Activated B cell treated with CpG ODN at 0.5 μM for 24 hours (primary cell): ENCODE measurements at places on chromosomes 3 and 15.

DNA sequence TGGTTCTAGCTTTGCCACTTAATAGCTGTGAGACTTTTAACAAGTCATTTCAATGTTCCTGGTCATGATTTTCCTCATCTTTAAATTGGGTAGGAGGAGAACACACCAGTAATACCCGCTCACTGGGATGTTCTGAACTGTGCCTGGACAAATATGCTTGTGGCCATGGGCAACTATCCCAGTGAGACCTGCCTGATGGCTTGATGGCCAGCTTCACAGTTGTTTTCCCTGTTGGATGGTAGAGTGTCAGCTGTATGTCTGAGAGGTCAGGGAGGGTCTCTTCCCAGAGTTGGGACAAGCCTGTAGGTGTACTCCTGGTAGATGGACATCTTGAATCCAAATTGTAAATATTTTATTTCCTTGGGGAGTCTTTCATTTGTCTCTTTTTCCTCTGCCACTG is 92.5 kb upstream of the PFN2 start:
- DNase-seq = no peak

DNA sequence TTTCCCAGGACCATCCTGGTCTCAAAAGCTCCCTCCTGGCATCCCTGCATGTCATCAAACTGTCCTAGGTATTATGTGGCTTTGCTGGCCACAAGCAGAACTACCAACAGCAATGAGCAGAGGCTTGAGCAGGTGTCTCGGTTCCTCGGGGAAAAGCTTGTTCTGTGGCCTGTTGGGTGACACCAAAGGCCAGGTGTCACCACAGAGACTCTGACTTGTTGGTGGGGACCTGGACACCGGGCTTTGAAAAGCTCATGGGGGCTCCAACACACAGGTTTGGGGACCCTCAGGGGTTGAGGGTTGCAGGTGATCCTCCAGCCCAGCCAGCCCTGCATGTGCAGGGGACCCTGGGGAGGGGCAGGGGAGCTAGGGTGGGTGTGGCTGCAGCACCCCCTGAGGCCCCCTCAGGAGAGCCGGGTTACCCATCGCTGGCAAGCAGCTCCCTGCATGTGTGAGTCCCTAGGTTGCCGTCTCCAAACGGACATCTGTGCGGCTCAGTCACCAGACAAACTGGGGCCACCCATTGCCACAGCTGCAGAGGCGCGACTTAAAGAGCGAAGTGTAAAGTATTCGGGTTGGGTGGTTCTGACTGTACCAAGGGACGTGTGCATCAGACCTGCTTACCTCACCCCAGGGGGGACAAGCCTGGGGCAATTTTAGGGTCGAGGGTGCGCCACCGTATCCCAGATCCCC is 140.1 kb downstream of the CHSY1 start:
- no peak for DNase-seq

- no peak for DNase-seq
Observed at GRCh38 chr3:45626096-45626887, 31.7 kb downstream of the LIMD1 start.

GRCh38 chr15:52677593-52678467 is 1.4 kb downstream of the ATOSA start:
- DNase-seq = peak; percentile 27

DNA sequence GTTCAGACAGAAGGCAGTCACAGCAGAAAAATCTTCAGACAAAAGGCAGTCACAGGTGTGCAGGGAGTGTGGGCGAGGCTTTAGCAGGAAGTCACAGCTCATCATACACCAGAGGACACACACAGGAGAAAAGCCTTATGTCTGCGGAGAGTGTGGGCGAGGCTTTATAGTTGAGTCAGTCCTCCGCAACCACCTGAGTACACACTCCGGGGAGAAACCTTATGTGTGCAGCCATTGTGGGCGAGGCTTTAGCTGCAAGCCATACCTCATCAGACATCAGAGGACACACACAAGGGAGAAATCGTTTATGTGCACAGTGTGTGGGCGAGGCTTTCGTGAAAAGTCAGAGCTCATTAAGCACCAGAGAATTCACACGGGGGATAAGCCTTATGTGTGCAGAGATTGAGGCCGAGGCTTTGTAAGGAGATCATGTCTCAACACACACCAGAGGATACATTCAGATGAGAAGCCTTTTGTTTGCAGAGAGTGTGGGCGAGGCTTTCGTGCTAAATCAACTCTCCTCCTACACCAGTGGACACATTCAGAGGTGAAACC is 27.6 kb downstream of the ZNF589 start:
- no peak for DNase-seq

GRCh38 chr3:50523279-50523811 is 19.9 kb upstream of the CACNA2D2 start:
- no peak for DNase-seq

DNA sequence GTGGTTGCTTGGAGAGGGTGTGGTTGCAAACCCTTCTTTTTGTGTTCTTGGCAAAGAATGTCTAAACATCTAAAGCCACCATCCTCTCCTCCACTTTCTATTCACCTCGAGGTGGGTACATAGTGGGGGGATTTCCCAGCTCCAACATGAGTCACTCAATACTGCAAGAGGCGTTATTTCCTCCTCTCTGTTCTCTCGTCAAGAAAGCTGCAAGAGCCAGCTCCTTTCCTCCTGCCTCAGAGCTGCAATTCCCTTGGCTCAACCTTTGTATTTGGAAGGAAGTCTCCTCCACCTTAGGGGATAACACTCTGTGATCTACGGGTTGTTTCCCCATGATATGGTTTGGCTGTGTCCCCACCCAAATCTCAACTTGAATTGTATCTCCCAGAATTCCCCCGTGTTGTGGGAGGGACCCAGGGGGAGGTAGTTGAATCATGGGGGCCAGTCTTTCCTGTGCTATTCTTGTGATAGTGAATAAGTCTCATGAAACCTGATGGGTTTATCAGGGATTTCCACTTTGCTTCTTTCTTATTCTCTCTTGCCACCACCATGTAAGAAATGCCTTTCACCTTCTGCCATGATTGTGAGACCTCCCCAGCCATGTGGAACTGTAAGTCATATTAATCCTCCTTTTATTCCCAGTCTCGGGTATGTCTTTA is 138.4 kb downstream of the PLCL2 start:
- no peak for DNase-seq
